ENCODE measurements at places on chromosomes 4 and X. TPM values are rescaled to one million over a fixed set of nuclear protein-coding genes. Genes with fewer than 3 reads are reported as not detected.

The GYG2 gene
- total RNA-seq: not detected

The KLB gene
- total RNA-seq: not detected

The SETD7 gene
- total RNA-seq: 7.5 TPM

The HHIP gene
- not detected for total RNA-seq

The NPNT gene
- not detected for total RNA-seq

The CCDC149 gene
- not detected for total RNA-seq

The DSPP gene
- total RNA-seq: not detected

The SMR3A gene
- total RNA-seq: not detected

The ARHGAP24 gene
- total RNA-seq: not detected

The CLDN34 gene
- not detected for total RNA-seq

The ARX gene
- total RNA-seq: not detected

The TLR3 gene
- 0.40 TPM for total RNA-seq

The TKTL2 gene
- not detected for total RNA-seq

The CTAG2 gene
- total RNA-seq: not detected

The ATP1B4 gene
- total RNA-seq: not detected

The GLRA2 gene
- total RNA-seq: not detected

The SPIN2A gene
- total RNA-seq: 1.3 TPM

The ARHGAP36 gene
- total RNA-seq: not detected

The PLS3 gene
- 0.41 TPM for total RNA-seq

The ADH1C gene
- total RNA-seq: not detected

The TRIM75 gene
- total RNA-seq: not detected

The GLRA3 gene
- total RNA-seq: not detected

The XAGE2 gene
- total RNA-seq: not detected

The PHOX2B gene
- not detected for total RNA-seq

The MAGEB17 gene
- not detected for total RNA-seq

The GIMD1 gene
- total RNA-seq: not detected

The SLC25A43 gene
- total RNA-seq: 2.6 TPM

The UGT2B10 gene
- not detected for total RNA-seq

The NUP54 gene
- total RNA-seq: 44.8 TPM

The FGFBP2 gene
- 6.7 TPM for total RNA-seq

The CHM gene
- total RNA-seq: 14.8 TPM

The CDKN2AIP gene
- total RNA-seq: 29.7 TPM

The DCLK2 gene
- total RNA-seq: not detected

The BCORL1 gene
- 7.6 TPM for total RNA-seq
